ENCODE measurements at places on chromosomes 1 and 21.

DNA sequence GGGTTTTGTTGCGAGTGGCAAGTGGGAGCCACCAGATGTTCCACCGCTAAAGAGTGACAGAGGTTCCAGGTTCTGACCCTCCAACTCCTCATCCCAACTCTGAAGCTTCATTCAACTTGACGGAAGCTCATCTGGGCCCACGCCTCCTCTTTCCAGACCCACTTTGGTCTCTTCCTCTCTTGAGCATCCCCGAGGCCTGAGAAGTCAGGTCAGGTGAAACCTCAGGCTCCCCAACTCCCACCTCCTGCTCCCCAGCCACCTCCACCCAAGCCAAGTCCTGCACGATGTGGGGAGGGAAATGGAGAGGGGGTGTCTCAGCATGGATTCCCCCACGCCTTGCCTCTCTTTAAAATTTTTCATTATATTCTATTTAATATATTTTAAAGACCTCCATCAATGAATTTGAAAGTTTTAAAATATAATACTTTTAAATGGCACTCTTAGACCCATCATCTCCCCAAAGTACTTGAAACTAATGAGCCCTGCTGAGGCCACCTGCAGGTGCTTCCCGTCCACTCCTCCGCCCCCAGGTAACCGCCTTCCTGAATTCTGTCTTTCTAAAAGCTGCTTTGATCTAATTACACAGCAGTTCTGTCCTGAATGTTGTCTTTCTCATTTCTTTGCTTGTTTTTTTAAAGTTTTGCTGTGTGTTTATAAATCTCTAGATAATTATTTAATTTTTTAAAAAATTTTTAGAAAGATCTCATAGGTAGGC, 238.1 kb downstream of the KAZN start:
- DNase-seq, result no peak

DNA sequence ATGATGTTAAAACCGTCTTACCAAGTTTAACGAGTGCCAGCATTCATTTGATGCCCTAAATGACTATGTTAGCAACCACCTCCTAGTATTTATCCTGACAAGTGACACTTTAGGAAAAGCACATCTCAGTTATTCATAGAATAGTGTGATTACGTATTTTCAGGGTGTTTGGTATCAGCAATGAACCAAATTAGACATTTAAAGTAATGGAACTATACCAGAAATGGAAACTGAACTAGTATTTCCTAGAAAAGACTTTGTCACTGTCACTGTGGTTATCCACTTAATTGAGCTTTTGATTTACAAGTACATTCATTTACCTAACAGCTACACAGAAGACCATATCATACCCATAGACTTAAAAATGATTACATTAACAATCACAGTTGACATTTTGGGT, 3.6 kb upstream of the IL12RB2 start:
- no peak for DNase-seq

- no peak for DNase-seq
These were observed 27.9 kb downstream of the PIK3C2B start for GRCh38 chr1:204466416-204467405.

- no peak for DNase-seq
These were observed 125.1 kb downstream of the CRB1 start for GRCh38 chr1:197393105-197393504.

- no peak for DNase-seq
These were observed 9.7 kb upstream of the FMOD start for GRCh38 chr1:203360547-203361185.

DNA sequence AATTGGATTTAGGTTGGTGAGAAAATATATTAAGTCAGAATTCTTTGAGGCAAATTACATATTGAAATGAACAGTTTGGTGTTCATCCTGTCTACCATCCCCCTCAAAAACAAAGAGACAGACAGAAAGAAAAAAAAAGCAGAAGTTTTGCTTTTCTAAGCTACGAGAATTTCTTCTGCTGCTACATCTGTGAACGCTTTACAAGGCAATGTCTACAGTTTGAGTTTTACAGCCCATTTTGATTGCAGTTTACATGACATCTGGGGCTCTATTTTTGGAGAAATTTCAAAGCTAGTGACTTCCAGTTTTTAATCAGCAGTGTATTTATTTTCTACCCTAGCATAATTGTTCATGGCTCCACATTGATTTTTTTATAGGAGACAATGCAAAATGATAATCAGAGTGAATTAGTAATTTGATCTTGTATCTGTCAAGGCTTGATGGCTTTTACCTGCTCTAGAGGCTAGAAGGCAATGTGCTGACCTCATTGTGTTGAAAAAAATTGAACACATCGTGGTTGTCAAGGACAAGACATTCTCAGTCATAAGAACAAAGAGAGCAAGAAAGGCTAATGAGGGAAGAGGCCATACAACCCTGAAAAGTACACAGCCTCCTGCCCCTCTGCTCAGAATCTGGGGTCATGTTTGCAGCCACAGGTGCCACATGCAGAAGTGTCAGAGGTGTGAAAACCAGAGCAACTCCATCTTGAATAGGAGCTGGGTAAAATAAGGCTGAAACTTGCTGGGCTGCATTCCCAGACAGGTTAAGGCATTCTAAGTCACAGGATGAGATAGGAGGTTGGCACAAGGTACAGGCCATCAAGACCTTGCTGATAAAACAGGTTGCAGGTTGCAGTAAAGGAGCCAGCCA, 201.0 kb upstream of the CAMK1G start:
- DNase-seq, result no peak

GRCh38 chr1:199811163-199811562, 216.3 kb upstream of the NR5A2 start:
- peak; percentile 8 for DNase-seq

- DNase-seq, result no peak
These were observed 14.3 kb upstream of the FOXE3 start for GRCh38 chr1:47401761-47402160.
